ENCODE measurements at places on chromosomes 12 and 14.

DNA sequence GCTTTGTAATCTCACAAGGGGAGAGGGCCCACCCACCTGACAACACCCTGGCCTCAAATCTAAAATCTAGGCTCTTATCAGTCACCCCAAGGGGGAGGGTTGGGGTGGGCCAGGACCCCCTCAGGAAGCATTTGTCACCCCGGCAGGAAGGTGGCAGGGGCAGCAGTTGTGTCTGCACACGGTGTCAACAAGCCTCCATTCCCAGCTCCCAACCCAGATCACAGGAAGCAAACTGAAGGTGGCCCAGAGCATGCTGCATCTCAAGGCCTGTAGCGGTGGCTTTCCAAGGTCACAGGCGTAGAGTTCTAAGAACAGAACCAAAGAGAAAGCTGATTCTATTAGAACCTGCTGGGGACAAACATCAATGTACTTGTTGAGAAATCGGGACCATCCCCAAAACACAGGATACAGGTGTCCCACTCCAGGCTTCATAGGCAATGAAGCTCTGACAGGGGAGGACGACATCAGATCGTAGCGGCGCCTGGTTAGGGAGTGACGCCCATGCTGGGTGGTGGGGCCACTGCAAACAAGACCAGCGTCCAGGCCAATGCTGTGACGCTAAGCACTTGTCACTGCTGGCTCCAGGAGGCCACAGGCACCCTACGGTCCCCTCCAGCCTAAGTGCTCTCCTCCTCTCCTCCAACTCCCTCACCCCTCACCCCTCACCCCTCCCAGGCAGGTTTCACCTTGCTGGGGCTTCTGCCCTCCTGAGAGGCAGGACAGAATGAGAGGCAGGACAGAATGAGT is 52.9 kb downstream of the CCDC88C start:
- DNase-seq, result no peak

DNA sequence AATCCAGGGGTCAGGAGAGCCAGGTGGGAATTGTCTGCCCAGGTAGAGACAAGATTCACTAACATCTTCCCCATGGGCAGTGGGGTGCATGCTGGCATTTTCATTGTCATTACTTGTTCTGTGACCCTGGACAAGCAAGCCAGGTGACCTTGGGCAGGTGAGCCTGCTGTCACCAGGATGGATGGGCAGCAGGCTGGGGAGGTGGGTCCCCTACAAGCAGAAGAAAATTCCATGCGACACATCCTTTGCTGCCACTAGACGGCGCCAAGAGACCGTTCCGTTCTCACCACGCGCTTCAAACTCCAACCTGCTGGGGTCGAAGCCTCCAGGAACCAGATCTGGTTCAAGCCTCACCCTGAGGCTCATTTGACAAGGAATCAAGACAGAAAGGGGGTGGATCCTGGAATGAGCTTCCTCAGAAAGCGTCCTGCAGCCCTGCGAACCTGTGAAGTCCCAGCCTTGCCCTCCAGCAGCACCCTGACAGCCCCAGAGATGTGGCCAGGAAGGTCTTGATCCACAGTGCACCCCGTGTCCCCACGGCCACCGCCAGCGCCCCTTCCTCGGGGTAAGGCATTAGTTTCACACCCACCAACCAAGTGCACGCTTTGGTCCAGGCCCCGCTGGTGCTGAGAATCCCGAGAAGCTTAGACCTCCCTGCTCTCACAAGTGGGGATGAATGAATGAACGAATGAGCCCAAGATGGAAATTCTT is 3.2 kb upstream of the DYNC1H1 start:
- DNase-seq, result peak; percentile 85

- no peak for DNase-seq
Measured at GRCh38 chr12:28308891-28309290, 118.6 kb downstream of the CCDC91 start.

- DNase-seq, result no peak
Measured at GRCh38 chr12:42677461-42677860, 87.9 kb upstream of the PRICKLE1 start.

GRCh38 chr12:33427071-33427470 is 12.5 kb downstream of the SYT10 start:
- DNase-seq, result no peak

DNA sequence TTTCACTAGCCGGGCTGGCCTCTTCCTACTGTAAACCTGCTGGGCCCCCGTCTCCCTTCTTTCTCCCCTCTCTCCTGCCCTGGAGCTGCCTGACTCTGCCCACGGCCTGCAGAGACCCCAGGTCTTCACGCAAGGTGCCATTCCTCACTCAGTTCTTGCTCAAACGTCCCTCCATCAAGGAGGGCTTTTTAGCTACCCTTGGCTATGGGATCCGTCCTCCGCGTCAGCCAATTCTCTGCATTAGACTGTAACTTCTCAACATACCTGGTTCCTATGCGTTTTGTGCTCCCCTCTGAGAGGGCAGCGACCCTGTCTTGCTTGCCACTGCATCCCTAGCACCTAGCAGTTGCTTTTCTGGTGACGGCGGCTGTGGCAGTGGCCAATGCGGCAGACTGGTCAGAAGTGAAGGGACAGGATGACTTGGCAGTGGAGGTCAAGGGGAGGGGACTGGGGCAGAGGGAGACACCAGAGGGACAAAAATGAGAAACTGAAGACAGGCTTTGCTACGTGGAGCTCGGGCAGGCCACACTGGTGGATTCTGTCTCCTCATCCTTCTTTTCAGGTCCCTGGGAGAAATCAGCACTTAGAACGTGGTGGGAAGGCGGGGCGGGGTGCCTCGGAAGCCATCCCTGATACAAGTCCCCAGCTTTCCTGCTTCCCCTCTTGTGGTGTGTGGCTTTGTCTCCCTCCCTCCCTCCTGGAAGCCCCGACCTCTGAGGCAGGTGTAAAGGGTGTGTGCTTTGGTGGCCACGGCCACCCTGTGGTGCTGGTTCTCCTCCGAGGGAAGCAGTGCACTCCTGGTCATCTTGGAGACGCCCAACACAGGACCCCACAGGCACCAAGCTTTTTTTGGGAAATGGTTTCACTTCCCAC is 1.8 kb downstream of the B3GNT4 start:
- DNase-seq, result no peak

DNA sequence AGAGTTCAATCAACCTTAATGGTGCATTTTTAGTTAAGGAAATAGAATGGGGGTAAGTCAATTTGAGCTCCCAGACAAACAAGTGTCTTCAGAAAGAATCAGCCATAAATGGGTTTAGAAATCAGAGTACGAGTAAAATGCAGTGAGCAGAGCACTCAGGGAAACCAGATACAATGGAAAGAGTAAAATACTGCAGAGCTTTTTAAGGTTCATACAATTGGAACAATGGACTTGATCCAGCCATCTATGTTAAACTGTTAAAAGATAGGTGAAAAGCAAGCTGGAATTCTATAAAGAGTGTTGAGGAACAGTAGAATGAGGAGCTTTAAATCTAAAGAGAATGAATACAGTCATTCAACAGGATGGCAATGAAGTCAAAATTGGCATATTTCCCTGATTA is 23.8 kb upstream of the PCNX4 start:
- no peak for DNase-seq

- DNase-seq, result peak; percentile 18
Measured at GRCh38 chr14:70188322-70188658, 461 bp downstream of the SLC8A3 start.

DNA sequence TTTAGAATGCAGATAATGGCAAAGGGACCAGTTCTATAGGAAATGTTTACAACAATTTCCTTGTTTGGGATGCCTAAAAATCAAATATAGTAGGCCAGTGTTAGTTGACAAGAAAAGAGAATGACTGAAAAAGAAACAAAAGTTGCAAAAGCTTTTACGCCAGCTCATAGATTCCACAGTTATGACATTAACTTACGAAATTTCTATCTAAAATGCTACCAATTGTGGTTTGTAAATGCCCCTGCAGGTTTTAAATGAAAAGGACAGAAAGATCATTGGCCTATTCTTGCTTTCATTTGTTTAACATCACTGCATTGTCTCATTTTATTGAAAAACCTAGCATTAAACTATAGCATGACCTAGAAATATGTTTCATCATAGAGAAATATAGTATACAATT is 345.8 kb downstream of the CCDC91 start:
- no peak for DNase-seq

- DNase-seq, result no peak
Measured at GRCh38 chr14:72619111-72619571, 274.8 kb downstream of the DPF3 start.

DNA sequence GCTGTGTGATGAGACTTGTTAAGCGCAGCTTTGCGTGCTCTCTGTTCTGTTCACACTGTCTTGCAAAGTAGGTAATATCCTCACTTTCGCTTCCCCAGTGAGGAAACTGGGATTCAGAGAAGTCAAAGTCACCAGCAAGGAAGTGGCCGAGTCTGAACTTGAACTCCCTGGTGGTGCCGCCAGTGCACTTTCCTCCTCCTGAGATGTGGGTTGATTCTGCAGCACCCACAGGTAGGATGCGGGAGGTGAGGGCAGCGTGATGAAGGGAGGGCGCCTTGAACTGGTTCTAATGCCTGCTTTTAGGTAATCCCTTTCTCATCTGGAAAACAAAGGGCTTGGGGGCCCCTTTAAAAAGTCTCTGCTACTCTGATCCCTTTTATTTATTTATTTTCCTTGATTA is 54.9 kb upstream of the IGF1 start:
- DNase-seq, result no peak

DNA sequence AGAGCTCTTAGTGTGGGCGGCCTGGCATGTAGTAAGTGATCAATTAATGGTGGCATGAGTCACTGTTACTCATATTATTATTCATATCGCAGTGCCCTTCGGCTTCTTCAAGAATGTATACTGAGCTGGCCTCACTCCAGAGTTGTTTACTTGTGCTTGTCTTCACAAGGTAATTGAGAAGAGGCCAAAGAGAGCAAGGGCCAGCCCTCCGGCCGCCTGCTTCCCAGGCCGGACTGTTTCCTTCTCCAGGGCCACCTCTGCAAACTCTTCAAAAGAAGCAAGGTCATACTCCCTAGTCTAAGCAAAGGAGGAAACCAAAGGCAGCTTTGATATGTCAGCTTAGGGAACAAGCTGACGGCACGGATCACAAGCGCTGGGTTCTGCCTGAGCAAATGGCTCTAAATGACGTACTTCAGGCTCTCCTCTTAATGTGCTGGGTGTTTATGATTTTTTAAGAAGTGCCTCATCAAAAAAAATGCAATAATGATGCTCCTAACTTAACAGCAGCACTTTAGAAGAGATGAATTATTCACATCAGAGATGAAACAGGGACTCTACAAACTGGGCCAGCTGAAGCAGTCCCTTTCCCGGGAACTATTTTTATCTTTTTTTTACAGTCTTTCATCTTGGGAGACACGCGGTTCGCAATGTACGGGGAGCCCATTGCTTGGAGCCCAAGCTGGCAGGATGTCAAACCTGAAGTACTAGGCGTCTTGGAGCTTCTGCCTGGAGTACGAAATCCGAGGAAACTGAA is 65.6 kb upstream of the DLK1 start:
- DNase-seq, result no peak

GRCh38 chr14:86533834-86534233 is 1003.9 kb downstream of the FLRT2 start:
- DNase-seq, result no peak

- DNase-seq, result no peak
Measured at GRCh38 chr14:32986791-32987540, 48.3 kb downstream of the NPAS3 start.

DNA sequence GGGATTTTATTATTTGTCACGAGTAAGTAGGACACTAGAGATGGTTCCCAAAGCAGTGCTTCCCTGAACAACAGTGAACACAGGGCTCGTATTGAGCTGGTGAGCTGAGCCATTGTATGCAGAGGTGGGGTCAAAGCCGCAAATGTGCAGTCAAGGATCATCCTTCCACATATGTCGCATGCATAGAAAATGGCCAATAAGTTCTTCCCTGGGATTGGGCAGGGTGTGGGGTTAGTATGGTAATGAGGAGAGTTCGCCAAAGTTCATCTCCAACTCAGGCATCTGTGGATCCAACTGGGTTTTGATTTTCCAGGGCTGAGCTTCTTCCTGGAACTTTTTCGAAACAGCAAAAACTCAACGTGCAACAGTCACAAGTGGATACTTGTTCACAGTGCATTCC is 86.6 kb downstream of the CMKLR1 start:
- no peak for DNase-seq

GRCh38 chr12:53725824-53726223 is 1.4 kb downstream of the CALCOCO1 start:
- no peak for DNase-seq

- no peak for DNase-seq
Measured at GRCh38 chr12:70240673-70241072, 2.6 kb upstream of the CNOT2 start.

DNA sequence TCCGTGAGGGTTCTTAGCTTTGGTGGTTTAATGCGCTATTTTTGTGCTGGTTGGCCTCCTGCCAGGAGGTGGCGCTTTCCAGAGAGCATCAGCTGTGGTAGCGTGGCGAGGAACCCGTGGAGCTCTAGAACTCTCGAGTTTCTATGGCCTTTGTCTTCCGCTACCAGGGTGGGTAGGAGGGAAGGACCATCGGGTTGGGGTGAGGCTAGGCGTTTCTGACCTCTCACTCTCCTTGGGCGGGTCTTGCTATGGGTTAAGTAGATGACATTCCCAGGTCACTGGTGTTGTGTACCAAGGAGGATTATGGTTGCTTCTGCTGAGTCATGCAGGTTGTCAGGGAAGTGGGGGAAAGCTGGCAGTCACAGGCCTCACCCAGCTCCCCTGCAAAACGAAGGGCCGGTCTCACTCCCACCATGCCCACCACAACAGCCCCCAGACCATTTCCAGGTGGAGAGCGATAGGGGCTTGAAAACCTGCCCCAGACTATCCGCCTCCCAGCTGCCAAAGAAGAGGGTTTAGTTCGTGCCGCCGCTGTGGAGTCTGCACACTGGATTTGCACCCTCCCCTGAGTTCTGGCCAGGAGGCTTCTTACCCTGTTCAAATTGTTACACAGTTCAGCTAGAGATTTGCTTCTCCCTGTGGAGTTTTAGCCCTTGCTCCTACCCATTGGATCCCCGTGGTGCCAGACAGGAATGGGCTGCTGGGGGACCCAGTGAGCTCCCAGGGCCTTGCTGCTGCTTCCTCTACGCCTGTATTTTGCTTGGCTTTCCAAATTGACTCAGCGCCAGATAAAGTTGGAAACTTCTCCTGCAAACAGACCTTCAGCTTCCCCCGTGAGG is 21.9 kb downstream of the RNFT2 start:
- DNase-seq, result peak; percentile 59

GRCh38 chr12:19436931-19437330 is 2.4 kb upstream of the AEBP2 start:
- no peak for DNase-seq

DNA sequence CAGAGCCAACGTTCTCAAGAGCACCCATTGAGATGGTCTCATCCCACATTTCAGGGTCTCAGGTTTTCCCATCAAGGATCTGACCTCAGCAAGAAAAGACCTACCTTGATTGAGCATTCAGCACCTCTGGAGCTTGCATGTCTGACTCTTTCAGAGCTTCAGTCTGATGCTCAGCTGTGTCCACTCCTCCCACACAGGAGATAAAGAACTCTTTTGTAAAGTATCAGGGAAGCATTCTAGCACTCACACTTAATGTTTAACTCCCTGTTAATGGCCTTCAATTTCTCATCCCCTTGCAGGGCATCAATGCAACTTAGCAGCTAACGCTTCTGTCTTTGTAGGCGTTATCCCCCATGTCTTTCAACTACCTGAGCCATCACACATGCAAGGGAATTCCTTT is 124.1 kb downstream of the GALC start:
- no peak for DNase-seq

- no peak for DNase-seq
Measured at GRCh38 chr12:18810537-18811253, 72.8 kb downstream of the CAPZA3 start.

All from activated CD4-positive, alpha-beta T cell treated with anti-CD3 and anti-CD28 coated beads for 48 hours (primary cell).